ENCODE measurements at places on chromosomes 12 and 14. TPM values are rescaled to one million over a fixed set of nuclear protein-coding genes. Genes with fewer than 3 reads are reported as not detected.

DNA sequence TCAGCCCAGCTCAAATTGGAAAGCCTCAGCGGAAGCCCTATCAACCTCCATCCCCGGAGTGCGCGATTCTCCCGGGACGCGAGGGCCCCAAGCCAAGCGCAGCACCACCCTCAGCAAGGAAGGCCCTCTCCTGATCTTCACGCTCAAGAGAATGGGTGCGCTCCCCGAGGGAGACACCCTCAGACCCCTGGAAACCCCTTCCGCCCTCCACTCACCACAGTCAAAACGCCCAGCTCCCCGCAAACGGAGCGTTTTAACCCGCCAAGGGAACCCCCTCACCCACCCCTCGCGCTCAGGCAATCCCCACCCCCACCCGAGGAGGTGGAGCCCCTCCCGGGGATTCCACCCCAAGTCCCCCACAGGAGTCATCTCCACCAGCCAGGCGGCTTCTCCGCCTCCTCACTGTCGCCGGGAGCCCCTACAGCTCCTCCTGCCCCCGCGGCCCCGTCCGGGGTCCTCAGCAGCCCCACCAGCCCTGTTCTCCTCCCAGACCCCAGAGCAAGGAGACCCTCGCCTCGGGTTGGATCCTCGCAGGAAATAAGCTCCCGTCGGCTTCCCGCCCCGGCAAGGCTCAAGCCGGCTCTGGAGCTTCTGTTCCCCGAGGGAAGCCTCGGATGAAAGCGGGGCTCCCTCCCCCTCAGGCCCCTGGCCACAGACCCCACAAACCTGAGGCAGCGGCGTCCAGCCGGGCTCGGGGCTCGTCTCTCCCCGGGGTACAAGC is 507 bp downstream of the BAZ2A start:
- peak; percentile 33 for DNase-seq

ACOT2 gene
- total RNA-seq = 5.5 TPM

DNA sequence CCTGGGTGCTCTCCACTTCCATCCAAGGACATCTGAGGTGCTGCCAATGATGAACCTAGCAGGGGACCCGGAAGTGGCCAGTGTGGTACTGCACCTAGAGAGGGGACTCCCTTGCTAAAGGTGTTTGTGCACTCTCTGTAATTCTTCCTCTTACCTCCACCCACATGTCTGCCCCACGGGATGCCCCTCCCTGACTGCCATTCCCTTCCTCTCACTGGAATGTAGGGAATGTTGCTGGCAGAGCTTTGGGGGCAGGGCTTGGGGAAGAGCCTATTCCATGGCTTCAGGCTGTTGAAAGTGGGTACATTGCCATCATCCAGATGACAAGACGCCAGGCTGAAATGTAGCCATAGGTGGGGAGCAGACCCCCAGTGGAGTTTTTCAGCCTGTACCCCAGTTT is 153.2 kb downstream of the SMOC1 start:
- DNase-seq = no peak

DNA sequence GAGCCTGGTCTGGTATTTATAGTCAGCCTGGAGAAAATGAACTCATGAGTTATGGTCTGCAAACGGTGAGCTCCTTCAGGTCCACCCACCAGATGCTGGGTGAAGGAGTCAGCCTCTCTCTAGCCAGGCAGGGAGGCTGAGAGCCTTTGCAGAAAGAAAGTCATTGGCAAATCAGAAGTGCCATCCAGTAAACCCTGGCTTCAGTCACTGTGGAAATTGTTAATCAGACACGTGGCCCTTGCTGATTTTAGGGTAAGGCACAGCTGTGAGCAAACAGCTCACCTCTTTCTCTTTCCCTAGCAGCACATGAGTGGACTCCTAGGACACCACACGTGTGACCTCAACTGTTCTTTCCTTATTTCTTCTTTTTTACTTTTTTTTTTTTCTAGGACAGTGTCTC is 44.9 kb downstream of the CHST11 start:
- DNase-seq = no peak

- DNase-seq = no peak
Measured at GRCh38 chr12:80101126-80101525, 1.8 kb downstream of the OTOGL start.

DNA sequence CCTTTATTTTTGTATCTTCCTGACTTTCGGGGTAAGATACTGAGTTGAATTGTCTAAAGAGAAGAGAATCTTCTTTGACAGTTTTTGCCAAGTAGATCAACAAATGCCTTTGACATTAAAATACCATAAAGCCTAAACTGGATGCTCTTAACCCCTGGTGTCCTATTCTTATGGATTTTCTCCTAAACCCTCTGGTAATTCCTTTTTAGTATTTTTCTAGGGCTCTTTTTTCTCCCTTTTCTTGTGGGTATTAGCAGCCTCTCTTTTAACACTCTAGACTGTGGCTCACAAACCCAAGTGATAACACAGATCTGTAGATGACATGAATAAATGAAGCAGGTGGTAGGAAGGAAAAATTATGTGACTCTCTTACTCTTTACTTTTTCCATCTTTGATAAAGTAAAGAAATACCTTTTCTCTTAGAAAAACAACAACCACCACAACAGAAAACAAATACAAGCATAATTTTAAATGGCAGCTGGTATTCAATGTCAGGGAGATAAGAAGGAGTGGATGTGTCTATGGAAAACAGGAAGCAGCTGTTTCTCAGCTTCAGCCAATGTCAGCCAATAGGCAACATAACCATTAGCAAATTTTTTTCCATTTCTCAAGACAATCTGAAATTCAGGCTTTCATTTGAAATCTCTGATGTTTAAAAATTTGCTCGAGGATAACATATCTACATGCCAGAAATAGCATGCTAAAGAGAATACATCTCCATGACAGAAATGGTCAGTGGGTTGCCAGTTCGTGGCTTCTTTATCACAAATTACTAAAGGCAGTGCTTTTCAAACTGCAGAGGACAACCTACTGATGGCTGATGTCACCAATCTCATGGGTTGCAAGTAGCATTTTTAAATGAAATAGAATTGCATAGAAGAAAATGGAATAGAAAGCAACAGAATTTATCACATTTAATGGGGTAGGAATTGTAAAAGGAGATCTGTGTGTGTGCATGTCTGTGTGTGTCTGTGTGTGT is 123.1 kb upstream of the KRR1 start:
- no peak for DNase-seq

CD4 gene
- total RNA-seq = 311 TPM

DNA sequence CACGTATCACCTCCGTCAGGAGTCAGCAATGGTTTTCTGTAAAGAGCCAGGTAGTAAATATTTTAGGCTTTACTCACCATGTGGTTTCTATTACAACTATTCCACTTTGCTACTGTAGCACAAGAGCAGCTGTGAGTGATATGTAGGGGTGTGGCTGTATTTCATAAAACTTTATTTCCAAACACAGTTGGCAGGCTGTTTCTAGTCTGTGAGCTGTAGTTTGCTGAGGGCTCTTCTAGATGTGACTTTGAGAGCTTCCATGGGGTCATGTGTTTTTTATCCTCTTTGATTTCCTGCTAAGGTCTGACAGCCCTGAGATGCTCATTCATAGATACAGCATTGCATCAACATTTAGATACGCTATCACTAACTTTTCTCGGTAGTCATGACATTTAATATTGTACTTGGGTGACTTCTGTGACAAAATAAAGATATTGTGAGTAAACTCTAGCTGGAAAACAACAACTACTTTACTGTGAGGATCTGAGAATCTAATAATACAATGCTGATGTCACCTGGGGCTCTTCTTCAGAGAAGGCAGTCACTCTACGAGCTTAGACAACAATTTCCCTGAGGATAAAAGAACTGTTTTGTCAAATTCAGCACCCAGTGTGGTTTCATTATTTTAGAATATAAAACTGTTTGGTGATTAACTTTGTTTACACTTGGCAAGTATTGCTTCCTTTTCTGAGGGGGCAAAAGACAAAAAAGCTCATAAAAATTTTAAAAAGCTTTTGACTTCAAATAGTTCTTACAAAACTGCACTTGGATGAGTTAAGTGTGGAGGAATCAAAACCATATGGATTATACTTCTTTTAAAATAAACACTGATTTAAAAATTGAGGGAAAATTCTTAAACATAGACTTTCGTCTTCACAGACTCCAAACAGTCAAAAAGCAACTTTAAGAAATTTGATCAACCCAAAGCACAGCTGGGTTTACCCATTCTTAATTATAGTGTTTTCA is 231.2 kb upstream of the DCN start:
- DNase-seq = no peak

STON2 gene
- total RNA-seq = 0.44 TPM

DNA sequence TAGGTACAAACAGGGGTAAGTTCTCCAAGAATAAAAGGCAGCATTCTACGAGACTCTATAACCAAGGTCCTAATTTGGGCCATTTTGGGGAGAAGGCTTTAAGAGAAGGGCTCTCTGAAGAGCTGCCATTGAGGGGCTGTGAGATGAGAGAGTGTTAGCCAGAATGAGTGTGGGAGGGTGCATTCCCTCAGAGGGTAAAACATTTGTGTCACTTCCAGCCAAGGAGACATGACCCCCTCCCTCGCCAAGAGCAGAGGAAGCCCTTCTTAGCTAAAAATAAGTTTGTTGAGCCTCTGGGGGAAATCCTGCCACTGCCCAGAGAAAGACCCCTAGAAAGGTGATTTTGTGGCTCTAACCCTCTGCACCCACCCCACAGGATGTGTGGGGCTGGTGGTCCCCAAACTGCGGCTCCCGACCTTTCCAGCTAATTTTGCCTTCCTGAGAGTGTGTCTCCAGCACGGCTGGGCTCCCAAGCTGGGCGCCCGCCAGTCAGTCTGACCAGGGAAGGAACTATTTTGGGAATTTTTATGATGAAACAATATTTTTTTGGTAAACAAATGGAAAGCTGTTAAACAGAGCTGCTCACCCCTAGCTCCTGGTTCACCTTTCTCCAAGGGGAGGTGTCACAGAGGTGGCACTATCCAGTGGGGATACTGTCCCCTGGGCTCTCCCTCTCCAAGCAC is 65.9 kb upstream of the JDP2 start:
- DNase-seq = no peak

DNA sequence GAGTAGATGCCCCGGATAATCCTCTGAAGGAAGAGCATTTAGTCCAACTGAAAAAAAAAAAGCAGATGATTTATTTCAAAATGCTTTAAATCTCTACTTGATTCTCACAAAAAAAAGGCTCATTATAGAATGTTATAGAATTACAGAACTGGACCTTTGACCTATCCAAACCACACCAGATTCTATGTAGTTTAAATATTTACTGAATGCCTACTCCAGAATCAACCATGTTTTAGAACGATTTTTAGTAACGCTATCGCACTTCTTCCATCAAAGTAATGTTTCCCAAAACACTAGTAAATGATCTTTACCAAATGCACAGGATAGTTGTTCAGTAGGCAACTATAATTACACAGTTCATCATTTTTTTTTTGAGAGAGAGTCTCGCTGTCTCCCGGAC is 2.6 kb downstream of the RPS29 start:
- DNase-seq = no peak

LARP4 gene
- 128 TPM for total RNA-seq

DNA sequence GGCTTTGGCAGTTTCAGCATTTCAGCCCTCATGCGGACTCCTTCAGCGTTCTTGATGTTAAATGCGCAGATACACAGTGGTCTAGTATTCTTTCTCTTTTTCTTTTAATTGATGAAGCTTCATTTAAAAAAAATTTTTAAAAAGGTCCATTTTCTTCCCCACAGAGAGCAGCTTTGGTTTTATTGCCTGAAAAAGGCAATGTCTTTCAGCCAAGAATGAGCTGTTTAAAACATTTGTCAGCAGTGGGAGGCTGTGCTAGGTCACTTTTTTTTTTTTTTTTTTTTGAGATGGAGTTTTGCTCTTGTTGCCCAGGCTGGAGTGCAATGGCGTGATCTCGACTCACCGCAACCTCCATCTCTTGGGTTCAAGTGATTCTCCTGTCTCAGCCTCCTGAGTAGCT is 13.5 kb downstream of the KMT5A start:
- no peak for DNase-seq

HHIPL1 gene
- not detected for total RNA-seq

DNA sequence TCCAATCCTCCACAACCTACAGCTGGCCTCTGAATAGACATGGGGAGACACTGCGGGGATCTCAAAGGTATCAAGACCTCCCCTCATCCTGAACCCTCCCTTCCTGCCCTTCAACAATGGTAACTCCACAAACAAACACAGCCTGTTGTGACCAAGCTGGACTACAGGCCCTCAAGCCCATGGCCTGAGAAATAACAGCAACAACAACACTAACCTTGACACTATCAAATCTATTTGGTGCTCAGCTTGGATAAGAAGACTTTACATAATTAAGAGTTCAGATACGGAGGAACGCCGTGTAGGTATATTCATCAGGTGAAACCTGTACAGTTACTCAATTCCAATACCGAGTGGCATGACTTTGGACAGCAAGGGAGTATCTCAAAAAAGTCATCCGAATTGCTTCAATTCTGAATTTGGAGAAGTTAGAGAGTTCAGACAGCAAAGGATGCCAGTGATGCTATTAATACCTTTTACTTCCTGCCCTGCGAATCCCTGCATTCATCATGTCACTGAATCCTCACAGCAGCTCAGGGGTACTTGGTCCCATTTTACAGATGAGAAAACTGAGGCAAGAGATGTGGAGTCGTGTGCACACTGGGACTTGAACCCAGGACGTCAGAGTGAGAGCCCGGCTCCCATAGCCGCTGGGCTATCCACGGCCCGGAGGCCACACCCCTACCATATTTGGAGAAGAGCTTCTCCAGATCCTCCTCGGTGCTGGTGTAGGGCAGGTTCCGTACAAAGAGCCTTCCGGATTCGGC is 17.8 kb downstream of the RBM19 start:
- no peak for DNase-seq

GRCh38 chr12:32435921-32436705 is 36.8 kb downstream of the FGD4 start:
- no peak for DNase-seq

GPX2 gene
- total RNA-seq = not detected

PRR4 gene
- total RNA-seq = 3.6 TPM

DNA sequence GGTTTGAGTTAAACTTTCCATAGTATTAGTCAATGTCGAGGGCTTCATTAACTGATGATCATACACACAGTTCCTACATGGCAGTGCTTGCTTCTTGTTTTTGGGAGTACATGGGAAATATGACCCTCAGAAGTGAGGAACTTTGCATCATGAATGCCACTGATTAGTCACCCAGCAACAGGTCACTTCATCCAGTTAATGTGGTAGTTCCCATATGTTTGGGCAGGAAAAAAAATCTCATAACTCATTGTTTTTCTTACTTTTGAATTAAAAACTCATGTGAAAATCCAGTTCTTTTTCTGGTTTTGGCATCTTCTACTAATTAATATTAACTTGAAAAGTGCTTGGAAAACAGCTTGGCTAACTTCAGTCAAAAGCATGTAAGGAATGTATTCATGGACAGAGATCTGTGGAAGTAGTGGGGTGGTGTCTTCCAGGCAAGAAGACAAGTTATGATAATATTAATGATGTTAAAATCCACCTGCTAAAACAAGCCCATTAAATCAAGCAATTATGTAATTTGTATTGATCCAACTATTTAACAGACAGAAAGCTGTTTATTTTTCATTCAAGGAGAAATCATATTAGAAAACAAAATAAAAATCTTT is 309.1 kb upstream of the NAV3 start:
- no peak for DNase-seq
